ENCODE measurements at places on chromosomes 5 and 9.
A peak's percentile ranks its signal among the peaks of the same experiment; 100 is the strongest.

DNA sequence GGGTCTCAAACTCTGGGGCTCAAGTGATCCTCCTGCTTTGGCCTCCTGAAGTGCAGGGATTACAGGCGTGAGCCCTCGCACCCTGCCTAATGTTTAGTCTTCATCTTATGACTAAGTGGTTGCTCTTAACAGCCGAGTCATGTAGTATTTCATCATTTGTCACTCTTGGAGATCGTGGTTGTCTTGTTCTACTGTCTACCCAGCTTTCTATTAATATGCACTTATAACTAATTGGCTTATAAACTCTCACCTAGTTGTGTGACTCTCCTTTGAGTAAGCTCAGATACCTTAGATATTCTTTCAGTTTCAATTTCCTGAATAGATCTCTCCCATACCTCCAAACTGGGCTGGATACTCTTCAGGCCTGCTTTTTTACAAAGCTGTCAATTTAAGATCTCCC lies 19.9 kb downstream of the SLC44A1 start:
- DNase-seq, result no peak

DNA sequence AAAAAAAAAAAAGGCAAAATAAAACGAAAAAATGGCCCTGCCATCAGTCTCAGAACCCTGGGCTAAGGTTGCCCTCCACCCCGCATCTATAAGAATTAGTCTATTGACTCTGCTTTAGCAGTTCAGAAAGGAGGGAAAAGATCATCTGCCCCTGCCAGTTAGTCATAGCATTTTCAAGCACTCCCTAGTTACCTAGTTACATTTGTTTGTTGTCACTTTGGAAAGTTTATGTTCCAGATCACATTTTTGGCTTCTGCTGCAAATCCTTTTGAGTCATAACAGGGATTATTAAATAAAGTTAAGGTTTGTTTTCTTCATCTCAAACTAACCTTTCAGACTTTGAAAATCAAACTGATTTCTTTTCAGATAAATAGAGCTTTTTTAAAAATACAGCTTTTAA lies 52.1 kb downstream of the AQP7 start:
- DNase-seq, result no peak

DNA sequence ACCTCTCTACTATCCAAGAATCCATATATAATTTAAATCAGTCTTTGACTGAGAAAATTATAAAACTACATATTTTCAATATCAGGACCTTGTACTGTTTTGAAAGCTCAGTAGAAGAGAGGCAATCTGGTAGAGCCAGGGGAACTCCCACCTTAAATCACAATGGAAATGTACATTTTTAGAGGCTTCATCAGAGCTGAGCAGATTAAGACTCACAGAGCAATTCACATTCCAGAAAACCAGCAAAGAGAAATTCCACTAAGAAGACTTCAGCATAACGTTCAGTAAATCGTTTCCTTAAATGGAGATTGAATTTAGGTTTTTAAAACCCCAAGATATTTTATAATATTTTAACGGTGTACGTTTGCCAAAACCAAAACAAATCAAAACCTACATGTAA lies 227.8 kb upstream of the TRPM3 start:
- no peak for DNase-seq

GRCh38 chr9:93974151-93974550 lies 19.0 kb upstream of the BARX1 start:
- no peak for DNase-seq

- no peak for DNase-seq
Observed at GRCh38 chr9:104025945-104026344, 68.2 kb upstream of the SMC2 start.

GRCh38 chr9:81373294-81373693 lies 316.1 kb downstream of the TLE1 start:
- DNase-seq, result no peak

- DNase-seq, result no peak
Observed at GRCh38 chr5:159178978-159179377, 30.4 kb downstream of the RNF145 start.

DNA sequence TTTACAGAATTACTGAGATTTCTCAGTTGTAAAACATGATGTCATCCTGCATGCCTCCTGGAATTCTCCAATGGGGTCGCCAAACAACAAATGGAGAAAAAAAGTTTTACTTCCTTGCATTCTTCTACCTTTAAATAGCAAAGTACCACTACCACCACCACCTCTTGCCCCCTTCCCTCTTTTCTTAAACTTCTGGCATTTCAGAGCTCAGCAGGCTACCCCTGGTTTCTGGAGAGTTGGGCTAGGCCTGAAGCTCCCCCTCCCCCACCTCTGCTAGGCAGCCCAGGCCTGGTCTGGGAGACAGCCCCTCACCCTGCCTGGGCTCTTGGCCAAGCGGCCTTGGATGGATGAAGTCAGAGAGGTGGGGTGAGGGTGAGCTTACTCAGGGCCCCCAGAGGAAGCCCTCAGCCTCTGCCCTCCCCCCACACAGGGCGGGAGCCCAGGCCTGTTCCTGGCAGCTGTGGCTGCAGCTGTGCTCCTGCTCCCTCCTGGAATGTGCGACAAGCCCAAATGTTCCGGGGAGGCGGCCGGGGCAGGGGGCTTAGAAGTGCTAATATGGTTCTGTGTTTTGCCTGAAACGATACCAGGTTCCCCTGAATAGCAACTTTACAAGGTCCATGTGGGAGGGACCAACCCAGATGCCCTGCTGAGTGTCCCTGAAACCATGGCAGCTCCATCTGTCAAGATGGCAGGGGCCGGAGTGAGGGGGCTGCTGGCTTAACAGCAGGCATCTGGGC lies 6.0 kb upstream of the CCIN start:
- no peak for DNase-seq

DNA sequence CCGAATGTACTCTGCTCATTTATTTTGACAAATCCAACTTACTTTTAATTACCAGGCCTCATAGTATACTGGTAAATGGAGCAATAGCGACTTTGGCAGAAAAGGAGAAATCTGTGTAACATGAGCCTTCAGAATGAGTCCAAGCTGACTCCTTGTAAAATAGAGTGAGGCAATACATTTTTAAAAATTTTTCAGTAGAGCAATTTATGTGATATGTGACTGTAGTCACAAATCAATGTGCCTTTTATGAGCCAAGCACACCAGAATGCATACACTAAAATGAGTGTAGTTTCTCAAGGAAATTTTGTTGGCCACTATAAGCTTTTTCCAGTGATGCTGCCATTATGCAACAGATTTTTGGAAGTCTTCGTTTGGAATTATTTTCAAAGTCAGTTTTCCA lies 73.8 kb downstream of the SNCAIP start:
- DNase-seq, result no peak

DNA sequence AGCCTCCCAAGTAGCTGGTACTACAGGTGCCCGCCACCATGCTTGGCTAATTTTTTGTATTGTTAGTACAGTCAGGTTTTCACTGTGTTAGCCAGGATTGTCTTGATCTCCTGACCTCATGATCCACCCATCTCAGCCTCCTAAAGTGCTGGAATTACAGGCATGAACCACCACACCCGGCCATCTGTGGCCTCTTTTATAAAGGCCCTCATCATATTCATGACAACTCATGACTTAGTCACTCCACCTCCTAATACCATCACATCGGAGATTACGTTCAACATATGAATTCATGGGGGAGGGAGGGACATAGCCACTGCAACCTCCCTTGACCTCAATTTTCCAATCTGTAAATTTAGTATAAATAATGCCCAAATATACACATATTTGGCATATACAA lies 27.2 kb upstream of the PLCXD3 start:
- DNase-seq, result no peak

GRCh38 chr5:171340491-171340890 lies 31.4 kb downstream of the TLX3 start:
- DNase-seq, result no peak

GRCh38 chr9:93098236-93098946 lies 2.4 kb downstream of the CARD19 start:
- DNase-seq, result peak; percentile 31

GRCh38 chr9:111588846-111589245 lies 10.6 kb downstream of the PTGR1 start:
- no peak for DNase-seq

DNA sequence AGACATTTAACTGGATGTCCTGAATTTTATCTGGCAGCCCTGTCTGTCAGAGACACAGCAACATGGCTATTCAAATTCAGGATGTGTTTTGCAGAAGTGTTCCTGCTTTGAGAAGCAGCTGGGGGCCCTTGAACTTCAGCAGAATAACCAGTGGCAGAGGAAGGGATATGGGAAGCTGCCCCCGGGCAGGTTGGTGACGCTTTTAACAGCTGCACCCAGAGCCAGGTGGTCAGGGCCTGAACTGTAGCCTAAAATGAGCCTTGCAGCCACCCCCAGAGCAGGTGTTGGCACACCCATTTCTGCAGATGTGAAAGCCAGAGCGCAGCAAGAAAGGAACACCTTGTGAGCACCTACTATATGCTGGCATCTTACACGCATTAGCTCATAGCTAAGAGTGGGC lies 128.7 kb upstream of the BOD1 start:
- DNase-seq, result no peak

- DNase-seq, result no peak
Observed at GRCh38 chr9:38205279-38205678, 136.3 kb upstream of the SHB start.

Measured in stimulated activated CD8-positive, alpha-beta memory T cell treated with anti-CD3 and anti-CD28 coated beads, Interleukin-4, amount 100 ng/mL, for 1 hour (primary cell).